T-helper 2 cell (primary cell): ENCODE measurements at places on chromosomes 2 and 18.

- no peak for DNase-seq
These were observed 69.0 kb upstream of the ZCCHC2 start for GRCh38 chr18:62453864-62454263.

DNA sequence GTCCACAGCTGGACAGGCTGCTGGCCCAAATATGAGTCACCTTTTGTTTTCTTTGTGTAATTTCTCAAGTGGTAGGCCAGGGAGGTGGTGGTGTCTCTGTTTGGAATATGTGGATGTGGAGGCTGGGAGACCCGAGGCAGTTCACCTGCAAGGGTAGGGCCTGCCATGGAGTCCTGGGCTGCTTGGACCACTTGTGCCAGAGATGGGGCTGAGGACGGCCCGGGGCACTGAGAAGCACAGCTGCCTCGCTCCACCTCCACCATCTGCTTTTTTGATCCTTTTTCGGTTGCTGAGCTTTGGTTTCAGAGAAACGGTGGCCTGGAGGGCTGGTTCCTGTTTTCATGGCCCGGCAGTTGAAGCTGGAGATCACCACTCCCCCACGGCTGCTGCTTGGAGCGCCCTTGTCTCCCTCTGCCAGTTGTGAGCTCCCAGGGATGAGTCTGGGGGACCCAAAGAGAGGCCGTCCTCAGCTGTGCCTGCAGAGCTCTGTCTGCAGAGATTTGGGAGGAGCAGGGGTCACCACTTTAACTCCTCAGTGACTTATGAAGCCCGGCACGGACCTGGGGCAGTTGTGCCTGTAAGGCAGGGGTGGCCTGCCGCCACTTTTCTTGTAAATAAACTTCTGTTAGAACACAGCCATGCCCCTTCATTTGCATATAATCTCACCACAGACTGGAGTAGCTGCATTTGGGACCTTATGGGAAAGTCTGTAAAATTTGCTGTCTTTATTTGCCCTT lies 67.6 kb upstream of the MCFD2 start:
- DNase-seq = no peak

- DNase-seq = no peak
These were observed 143.1 kb downstream of the PTH2R start for GRCh38 chr2:208549546-208550158.

DNA sequence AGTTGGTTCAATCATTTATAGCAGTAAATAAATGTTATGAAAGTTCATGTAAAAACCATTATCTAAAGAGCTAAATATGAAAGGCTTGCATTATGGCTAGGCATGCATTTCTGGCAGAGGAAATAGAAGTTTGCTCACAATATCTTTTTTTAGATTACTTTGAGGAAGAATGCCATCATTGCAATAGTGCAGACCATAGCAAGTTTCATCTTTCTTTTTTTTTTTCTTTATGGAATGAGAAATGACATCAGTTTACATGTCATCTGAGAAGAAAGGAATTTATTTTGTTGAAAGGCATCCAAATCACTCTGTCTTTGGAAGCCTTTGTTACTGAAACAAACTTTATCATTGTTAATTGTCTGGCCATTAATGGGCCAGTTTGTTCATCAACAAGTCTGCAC lies 74.5 kb upstream of the NCKAP5 start:
- DNase-seq = no peak

- DNase-seq = no peak
These were observed 17.3 kb downstream of the C2orf76 start for GRCh38 chr2:119349289-119349688.

- DNase-seq = no peak
These were observed 30.5 kb upstream of the PEX13 start for GRCh38 chr2:60987041-60987440.

- DNase-seq = no peak
These were observed 307.9 kb downstream of the TXNL1 start for GRCh38 chr18:56330366-56331110.

DNA sequence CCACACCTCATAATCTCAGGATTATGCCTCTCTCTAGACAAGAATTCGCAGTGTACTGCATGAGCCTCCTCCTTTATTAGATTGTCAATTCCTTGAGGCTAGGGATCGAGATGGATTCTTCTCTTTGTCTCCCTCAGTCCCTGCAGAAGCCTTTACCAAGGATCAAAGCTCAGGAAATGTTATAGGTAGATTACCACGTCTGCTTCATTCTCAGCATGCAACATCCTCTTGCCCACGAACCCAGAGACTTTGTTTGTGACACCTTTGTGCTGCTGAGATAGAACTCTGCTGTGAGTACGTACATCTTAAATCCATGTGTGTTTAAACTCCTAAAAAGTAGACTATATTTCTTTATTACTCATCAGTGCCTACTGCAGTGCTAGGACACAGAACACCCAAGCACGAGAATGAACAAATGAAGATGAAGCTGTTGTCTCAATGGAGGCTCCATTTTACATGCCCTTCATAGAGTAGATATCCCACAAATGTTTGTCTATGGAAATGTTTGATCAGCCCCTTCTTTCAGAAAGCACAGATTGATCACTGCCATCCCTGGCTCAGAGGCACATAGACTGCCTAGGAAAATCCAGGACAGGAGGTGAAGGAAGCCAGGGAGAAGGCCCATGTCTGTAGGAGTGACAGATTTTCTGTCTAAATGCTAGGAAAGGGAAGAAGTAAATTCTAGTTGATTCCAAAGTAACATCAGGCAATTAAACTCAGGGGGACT lies 98.8 kb upstream of the KLHL29 start:
- DNase-seq = no peak

DNA sequence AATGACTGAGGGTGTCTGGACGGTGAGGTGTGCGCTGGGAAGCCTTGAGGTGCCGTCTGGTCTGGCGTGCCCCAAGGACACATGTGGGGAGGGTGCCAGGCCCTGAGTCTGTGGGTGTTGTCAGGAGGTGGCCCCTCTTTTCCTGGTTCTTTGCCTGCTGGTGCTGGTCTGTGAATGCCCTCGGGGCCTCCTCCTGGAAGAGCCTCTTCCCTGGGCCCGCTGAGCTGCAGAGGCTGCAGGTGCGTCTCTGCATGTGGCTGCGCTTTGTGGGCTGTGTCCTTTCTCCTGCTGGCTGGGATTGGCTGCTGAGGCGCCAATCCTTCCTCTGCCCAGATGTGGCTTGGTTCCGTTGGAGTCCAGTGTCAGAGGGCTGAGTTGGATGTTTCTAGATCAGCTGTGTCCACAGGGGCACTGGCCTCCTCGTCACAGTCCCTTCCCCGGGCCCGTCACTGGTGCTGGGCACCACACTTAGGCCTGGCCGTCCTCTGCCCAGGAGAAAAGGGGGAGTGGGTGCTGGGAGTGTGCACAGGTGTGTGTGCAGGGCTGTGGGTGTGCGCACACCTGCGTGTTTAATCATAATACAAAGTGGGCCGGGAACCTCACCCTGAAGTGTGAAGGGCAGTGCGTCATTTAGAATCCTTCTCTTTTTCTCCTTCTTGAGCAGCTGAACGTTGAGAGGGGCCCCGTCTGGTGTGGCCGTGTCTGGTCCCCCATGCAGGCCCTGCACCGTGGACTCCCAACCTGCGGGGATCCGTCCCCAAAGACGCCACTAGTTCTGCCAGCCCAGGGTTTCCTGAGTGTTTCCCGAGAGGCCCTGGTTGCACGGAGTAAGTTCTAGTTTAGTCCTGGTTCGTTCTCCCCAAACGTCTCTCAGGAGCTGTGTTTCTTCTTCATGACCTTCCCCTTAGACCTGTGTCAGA lies 35.5 kb downstream of the RTP5 start:
- DNase-seq = no peak

DNA sequence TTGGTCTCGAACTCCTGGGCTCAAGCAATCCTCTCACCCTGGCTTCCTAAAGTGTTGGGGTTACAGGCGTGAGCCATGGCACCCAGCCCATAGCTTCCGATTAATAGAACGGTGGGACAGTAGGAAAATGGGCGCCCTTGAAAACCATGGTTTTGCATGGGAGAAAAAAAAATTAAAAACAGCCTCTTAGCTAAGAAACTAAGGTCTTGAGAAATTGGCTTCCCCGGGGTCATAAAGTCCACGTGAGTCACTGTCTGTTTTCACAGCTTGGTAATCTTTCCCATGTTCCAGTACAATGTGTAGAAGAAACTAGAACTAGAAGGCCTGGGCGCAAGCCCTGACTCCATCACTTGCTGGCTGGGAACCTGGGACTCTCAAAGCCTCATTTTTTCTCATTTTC lies 20.7 kb downstream of the B3GNT2 start:
- no peak for DNase-seq

GRCh38 chr2:181812106-181812743 lies 79.3 kb upstream of the ITPRID2 start:
- DNase-seq = no peak

DNA sequence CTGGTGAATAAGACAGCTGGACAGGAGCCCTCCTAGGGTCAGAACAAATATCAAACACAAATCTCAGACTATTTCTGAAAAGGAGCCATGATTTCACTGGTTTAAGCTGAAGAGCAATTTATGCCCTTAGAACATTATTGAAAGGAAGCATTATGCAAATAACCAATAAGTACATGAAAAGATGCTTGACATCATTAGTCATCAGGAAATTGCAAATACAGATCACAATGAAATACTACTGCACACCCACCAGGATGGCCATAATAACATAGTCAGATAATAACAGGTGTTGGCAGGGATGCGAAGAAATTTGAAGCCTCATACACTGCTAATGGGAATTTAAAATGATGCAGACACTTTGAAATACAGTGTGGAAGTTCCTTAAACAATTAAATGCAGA lies 176.4 kb upstream of the RAB6C start:
- DNase-seq = no peak

DNA sequence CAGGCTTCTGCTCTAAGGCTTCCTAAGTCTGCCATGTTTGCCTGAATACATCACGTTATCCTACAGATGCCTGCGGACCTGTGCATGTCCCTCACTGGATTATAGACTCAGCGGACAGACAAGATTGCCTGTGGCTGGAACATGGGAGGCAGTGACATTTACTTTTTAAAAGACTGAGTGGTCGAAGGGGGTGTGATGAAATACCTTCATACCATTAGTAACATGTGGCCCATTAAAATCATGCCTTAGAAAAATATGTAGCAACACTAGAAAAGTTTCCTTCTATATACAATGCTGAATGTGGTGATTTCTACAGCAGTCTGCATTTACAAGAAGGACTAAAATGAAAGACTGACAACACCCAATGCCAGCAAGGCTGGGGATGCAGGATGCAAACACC lies 154.4 kb downstream of the ASB1 start:
- DNase-seq = no peak
